ENCODE measurements at places on chromosomes 2 and 18.

- no peak for DNase-seq
Measured at GRCh38 chr2:108634011-108634410, 85.3 kb upstream of the RANBP2 start.

DNA sequence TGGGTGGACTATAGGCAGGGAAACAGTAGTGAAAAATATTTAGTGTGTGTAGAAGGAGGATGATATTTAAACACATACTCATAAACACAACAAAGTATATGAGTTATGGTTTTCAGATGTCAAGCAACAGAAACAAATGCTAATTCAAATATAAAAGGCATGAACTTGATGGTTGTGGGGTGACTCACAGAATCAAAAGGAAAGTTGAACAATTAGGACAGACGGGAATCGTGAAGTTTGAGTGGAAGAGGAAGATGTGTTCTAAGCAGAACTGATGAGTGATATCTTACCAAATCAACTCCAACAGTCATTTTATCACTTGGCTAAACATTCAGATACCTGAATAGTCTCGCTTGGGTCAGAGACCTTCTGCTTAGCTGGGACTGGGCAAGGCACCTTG, 53.6 kb upstream of the ITGA6 start:
- no peak for DNase-seq

DNA sequence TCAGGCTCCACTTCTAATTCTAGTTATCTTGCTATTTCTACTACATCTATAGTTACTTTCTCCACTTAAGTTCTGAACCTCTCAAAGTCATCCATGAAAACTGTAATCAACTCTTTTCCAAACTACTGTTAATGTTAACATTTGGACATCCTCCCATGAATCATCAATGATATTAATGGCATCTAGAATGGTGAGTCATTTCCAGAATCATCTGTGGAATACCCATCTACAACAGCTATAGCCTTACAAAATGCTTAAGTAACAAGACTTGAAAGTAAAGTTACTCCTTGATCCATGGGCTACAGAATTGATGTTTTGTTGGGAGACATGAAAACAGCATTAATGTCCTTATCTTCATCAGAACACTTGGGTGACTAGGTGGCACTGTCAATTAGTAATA, 35.4 kb downstream of the BARD1 start:
- no peak for DNase-seq

DNA sequence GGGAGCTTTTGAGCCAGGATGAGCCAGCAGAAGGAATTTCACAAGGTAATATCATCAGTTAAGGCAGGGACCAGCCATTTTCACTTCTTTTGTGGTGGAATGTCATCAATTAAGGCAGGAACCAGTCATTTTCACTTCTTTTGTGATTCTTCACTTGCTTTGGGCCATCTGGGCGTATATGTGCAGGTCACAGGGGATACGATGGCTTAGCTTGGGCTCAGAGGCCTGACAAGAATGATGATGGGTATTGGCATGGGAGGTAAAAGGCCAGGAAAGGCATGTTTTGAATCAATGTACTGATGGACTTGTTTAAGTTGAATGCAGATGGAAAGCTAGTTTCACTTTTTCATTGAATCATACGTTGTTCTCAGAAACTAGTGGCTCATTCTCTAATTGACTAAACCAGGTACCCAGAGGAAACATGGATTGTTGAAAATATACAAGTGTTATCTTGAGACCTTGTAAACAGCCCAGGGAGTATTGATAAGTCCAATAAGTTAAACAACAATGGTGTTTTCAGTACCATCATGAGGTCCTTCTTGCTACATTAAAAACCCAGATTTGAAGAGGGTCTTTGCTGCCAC, 1672.5 kb upstream of the DDX18 start:
- no peak for DNase-seq

GRCh38 chr18:47108998-47109405, 41.3 kb downstream of the HDHD2 start:
- DNase-seq, result no peak

GRCh38 chr2:37775908-37776250, 104.4 kb upstream of the CDC42EP3 start:
- DNase-seq, result no peak

- no peak for DNase-seq
Measured at GRCh38 chr2:230685178-230685577, 27.5 kb upstream of the CAB39 start.

- DNase-seq, result no peak
Measured at GRCh38 chr2:24592441-24593100, 101.5 kb downstream of the NCOA1 start.

DNA sequence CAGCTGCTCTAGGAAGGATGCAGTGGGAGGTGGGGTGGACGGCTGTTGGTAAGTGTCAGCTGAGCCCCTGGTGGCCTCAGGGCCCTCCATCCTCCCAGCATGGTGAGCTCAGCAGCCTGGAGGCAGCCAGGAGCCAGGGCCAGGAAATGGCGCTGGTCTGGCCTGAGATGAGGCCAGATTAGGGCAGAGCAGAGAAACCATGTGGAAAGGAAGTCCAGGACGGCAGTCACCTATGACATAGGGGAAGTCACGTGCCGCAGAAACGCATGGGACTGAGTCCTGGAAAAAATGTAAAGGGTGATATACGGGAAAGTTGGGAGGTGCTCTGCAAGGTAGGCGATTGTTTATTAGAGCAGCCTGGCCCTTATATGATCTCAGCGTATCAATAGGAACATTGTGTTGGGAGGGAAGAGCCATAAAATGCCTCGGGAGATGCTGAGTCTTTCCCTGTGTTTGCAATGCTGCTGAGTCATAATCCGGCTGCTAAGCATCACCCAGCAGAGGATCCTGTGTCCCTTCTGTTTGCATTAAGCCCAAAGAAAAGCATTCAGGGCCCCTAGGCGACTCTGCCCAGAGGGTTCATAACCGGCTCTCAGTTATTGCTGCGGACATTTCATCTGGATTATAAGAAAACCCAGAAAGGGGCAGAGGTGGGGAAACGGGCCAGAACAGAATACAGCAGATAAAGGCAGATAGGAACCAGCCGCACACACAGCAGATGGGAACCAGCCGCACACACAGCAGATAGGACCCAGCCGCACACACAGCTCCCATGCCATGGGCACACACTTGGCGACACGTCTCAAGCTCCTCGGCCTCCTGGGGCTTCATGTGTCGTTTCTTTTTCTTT, 30.3 kb upstream of the B3GNT7 start:
- DNase-seq, result no peak
